ENCODE measurements at places on chromosomes 3 and 15.

GRCh38 chr15:41934843-41935242 lies 37.5 kb downstream of the EHD4 start:
- DNase-seq = peak; percentile 77

- DNase-seq = no peak
These were observed 7.5 kb downstream of the ZNF710 start for GRCh38 chr15:90008607-90009006.

- DNase-seq = no peak
These were observed 2.5 kb upstream of the ETFA start for GRCh38 chr15:76313731-76314130.

GRCh38 chr3:61439122-61439458 lies 122.3 kb upstream of the PTPRG start:
- no peak for DNase-seq

DNA sequence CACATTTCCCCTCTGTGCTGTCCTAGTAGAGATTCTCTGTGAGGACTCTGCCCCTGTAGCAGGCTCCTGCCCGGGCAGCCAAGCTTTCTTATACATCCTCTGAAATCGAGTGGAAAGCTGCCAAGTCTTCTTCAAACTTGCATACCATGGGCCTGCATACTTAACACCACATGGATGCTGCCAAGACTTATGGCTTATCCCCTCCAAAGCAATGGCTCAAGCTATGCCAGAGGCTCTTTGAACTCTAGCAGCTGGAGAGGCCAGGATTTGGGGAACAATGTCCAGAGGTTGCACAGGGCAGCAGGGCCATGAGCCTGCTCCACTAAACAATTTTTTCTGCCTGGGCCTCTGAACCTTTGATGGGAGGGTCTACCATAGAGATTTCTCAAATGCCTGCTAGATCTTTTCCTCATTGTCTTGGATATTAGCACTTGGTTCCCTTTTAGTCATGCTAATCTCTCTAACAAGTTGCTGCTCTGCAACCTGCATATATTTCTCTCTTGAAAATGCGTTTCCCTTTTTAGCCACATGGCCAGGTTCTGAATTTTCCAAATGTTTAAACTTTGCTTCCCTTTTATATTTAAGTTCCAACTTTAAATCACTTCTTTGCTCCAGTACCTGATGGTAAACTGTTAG lies 6.1 kb upstream of the PLSCR4 start:
- DNase-seq = no peak

DNA sequence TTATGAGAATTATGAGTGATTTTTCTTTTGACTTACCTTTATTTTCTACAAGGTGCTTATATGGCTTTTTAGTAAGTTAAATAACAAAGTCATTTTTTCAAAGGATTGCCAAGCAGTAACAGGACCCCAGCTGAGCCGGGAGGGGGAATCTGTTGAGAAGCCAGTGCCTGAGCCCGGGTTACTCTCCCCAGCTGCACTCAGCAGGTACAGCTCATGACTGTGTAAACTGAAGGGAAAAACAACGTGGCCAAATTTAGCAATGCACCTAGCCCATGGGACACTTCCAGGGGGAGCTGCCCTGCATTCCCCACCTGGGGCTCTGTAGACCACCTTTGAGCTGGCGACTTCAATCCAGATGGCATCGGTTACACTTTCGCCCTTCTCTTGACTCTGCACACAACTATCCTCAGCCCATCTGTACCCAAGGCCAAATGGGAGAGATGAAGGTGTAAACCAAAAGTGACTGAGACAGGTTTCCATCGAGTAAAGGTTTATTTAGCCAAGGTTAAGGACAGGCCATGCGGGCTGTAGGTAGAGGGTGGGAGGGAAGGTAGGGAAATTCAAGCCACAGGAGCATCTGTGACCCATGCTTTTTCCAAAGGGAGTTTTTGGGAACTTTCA lies 18.2 kb upstream of the HCN4 start:
- no peak for DNase-seq

- no peak for DNase-seq
These were observed 66.8 kb upstream of the XXYLT1 start for GRCh38 chr3:195337747-195338146.

DNA sequence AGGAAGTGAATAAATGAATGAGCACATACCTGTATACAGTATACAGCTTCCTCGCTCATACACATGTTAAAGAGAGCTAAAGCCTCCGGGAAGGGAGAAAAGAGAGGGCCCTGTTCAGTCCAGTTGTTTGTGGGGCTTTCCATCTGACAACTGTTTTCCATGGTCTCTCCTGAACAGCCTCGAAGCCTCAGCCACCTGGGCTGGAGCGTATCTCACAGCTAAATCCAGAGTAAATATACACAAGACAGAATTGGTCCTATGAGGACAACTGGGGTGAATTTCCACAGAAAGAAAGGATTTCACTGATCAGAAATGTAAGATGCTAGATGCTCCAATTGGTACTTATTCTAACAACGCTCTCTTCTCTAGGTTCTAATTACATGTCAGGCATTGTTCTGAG lies 103.5 kb downstream of the LIPC start:
- no peak for DNase-seq

- DNase-seq = no peak
These were observed 2.3 kb downstream of the EOGT start for GRCh38 chr3:69011096-69011730.

- no peak for DNase-seq
These were observed 1098.3 kb downstream of the NAALADL2 start for GRCh38 chr3:175957427-175957826.

GRCh38 chr15:85642693-85643066 lies 152.0 kb downstream of the KLHL25 start:
- no peak for DNase-seq

GRCh38 chr15:49900006-49900902 lies 218.8 kb downstream of the ATP8B4 start:
- DNase-seq = no peak

DNA sequence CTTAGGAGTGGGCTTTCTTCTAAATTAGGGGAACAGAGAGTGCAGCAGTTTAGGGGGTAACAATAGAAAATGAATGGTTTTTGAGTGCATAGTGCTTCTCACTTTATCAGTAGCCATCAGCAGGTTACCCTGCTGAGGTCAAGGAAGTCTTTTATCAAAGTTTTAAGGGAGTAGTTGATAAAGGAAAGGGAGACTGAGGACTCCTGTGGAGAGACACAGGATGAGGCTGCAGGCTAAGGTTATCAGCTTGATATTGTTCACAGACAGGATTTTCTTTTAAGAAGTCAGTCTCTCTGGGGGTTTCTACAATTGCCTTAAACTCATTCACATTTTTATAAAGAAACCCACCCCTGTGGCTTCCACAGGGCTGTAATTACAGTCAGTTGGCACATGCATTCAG lies 205.0 kb downstream of the AGBL1 start:
- no peak for DNase-seq

- DNase-seq = no peak
These were observed 179.6 kb upstream of the STT3B start for GRCh38 chr3:31353166-31353565.

- DNase-seq = no peak
These were observed 497 bp upstream of the CLASP2 start for GRCh38 chr3:33718595-33718907.

- DNase-seq = no peak
These were observed 366.8 kb upstream of the ZNF385D start for GRCh38 chr3:22117751-22118346.

All from activated T-cell treated with anti-CD3 and anti-CD28 coated beads, Interleukin-2, amount 50 U/mL, for 1 hour (primary cell).